ENCODE measurements at places on chromosomes 12 and 14.
A peak's percentile ranks its signal among the peaks of the same experiment; 100 is the strongest.

DNA sequence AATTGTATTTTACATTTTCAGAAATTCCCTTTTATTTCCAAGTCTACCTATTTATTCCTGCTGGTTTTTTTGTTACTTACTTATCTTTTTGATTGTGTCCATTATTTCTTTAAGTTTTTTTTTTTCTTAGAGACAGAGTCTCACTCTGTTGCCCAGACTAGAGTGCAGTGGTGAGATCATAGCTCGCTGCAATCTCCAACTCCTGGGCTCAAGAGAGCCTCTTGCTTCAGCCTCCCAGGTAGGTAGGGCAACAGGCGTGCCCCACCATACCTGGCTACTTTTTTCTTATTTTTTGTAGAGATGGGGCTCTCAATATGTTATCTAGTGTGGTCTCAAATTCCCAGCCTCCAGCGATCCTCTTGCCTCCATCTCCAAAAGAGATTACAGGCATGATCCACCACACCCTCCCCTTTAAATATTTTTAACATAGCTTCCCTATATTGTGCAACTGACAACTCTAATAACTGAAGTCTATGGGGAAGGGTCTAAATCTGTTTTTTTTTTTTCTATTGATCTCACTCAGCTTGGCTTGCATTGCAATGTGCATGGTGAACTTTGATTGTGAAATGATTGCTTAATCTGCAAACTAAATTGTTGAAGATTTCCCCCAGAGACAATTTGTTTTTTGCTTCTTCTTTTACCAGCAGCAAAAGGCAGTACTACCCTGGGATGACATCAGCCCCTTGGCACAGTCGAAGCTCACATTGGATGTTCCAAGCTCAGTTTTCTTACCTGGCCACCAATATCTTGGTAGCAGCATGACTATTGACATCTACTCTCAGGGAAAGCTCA lies 25.7 kb upstream of the COCH start:
- no peak for DNase-seq

- DNase-seq: peak; percentile 91
Observed at GRCh38 chr14:103606963-103607668, 21.9 kb upstream of the KLC1 start.

DNA sequence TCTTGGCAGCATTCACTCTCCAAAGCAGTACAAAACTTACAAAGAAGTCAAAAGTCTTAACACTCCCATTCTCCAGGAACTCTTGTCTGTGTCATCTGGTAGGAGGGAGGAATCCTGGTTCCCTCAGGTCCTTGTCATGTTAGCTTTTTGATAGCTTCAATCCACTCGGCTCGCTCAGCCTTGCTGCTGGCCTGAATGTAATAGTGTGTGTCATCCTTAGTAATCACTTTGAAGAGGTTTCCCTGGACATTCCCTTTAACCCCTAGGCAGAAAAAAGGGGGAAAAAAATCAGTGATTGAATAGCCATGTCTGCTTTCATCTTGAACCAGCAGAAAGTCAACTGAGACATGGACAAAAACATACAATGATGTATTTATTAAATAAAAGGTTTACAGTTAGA lies 24.8 kb downstream of the PLEK2 start:
- peak; percentile 9 for DNase-seq

- DNase-seq: no peak
Observed at GRCh38 chr12:25497021-25497420, 56.1 kb downstream of the LMNTD1 start.

- no peak for DNase-seq
Observed at GRCh38 chr12:131825146-131825892, 2.9 kb upstream of the MMP17 start.

DNA sequence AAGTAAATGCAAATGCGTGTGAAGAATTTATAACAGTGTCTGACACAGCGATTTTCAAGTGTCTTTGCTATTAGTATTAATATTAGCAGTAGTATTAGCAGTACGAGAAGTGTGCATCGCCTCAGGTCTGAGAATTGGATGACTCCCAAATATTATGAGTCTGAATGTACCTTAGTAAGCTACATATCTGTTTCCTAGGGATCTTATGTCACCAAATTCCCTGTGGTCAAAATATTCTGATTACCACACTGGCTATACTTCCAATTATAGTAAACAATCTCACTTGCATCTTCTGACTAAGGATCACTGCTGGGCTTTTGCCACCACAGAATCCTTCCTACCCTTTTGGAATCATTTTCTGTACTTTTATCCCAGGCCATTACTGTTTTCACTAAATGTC lies 396.0 kb upstream of the MIS18BP1 start:
- DNase-seq: no peak

- DNase-seq: no peak
Observed at GRCh38 chr14:57771801-57772200, 94.1 kb downstream of the SLC35F4 start.

DNA sequence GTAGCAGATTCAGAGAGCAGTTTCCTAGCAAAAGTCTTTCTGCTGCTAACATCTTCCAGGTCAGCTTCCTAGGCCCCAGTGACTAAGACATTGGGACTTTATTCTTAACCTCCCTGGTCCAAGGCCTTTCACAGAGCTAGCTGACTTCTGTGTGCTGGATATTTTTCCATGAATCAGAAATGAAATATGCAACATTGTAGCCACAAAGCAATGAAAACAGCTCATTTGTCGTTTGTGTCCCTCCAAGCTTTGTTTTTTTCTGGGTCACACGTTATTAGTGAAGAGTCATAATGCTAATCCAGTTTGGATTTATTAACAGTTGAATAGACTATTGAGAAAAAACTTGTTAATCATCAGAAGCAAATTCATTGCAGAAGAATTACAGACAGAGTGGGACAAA lies 82.4 kb downstream of the ARF6 start:
- peak; percentile 79 for DNase-seq

DNA sequence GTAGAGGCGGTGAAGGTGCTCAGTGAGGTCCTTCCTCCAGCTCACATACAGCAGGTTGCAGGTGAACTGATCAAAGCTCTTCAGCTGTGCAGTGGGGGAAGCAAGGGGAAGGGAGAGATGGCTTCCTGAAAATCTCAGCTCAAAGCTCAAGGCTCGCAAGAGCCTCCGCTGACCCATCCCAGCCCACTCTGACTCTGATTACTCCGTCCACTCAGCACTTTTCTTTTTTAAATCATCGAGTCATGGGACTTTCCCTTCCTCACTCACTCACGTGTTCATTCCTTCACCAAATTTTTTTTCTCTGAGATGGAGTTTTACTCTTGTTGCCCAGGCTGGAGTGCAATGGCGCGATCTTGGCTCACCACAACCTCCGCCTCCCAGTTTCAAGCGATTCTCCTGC lies 4.7 kb downstream of the ABCD4 start:
- DNase-seq: no peak

GRCh38 chr12:19946550-19946949 lies 421.8 kb upstream of the PDE3A start:
- peak; percentile 83 for DNase-seq

DNA sequence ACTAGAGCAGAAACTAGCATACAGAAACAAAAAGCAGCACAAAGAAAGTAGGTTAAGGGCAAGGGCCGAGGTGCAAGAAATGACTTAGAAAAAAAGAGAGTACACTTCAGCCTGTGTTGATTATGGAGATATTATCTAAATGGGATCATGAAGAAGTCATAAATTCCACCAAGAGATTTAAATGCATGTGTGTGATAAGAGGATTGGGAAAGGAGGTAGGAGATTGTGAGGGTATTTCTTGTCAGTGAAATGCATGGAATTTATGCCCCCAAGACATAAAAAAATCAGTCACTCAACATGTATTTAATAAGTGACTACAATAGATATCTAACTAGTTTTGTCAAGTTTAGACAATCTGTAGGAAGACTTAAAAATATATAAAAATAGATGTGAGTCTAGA lies 976.2 kb upstream of the LRFN5 start:
- no peak for DNase-seq

DNA sequence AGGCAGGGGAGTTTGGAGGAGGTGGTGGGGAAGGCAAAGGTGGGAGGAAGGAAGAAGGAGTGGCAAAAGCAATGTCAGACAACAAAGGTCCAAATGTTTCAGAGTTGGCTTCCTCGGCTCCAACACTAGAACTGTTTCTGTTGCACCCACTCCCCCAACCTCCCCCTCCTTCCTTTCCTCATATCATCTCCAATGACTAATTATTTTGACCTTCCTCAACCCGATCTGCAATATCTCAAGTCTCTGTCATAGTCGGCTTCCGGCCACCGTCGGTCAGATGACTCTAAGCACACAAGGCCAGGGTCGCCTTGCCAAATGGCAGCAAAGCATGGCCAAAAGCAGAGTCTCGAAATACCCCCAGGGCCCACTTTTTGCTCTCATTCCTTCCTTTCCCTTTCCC lies 637.0 kb upstream of the TBX3 start:
- no peak for DNase-seq

- DNase-seq: no peak
Observed at GRCh38 chr14:75441728-75442127, 13.9 kb downstream of the JDP2 start.

GRCh38 chr14:82490397-82490796 lies 956.7 kb upstream of the SEL1L start:
- no peak for DNase-seq

GRCh38 chr14:69582212-69582611 lies 7.5 kb upstream of the CCDC177 start:
- no peak for DNase-seq

GRCh38 chr12:122035292-122035691 lies 13.6 kb downstream of the BCL7A start:
- DNase-seq: no peak

GRCh38 chr14:72478471-72478893 lies 415.4 kb downstream of the DPF3 start:
- DNase-seq: no peak

- DNase-seq: no peak
Observed at GRCh38 chr12:72209086-72209485, 63.1 kb upstream of the TRHDE start.

DNA sequence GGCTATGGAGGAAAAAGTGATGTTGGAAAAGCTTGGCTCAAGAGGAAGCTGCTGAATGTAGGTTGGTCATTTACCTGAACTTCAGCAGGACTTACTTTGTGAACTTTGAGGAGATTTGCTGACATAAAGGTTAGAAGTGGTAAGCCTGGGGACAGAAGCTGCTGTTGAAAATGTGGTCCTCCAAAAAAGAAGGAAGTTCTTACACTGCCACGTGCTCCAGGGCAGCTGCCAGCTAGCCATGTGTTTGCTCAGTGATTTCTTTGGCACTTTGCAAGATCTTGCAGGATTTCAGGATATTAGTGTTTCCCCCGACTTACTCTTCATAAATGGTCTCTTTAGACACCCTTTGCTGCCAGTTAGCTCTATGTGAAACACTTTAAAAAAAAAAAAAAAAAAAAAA lies 14.8 kb upstream of the DYRK2 start:
- DNase-seq: no peak

- no peak for DNase-seq
Observed at GRCh38 chr12:98793121-98793520, 148.0 kb downstream of the APAF1 start.

DNA sequence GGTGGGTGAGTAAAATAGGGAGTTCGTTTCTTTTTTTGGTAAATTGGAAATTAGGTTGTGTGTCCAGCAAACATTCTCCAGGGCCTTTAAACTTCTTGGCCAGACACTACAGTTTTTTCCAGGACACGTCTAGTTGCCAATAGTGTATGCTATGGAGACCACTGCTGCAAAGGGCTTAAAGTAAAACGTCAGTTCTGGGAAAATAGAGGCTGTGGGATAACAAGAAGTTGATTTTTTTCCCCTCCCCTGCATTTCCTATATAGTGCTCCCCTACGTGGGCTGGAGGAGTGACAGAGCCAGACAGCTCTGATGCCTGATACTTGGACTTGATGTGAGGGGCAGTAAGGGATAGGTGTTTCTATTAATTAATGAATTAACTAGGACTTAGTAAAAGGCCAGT lies 2.4 kb downstream of the ACVR1B start:
- DNase-seq: no peak

DNA sequence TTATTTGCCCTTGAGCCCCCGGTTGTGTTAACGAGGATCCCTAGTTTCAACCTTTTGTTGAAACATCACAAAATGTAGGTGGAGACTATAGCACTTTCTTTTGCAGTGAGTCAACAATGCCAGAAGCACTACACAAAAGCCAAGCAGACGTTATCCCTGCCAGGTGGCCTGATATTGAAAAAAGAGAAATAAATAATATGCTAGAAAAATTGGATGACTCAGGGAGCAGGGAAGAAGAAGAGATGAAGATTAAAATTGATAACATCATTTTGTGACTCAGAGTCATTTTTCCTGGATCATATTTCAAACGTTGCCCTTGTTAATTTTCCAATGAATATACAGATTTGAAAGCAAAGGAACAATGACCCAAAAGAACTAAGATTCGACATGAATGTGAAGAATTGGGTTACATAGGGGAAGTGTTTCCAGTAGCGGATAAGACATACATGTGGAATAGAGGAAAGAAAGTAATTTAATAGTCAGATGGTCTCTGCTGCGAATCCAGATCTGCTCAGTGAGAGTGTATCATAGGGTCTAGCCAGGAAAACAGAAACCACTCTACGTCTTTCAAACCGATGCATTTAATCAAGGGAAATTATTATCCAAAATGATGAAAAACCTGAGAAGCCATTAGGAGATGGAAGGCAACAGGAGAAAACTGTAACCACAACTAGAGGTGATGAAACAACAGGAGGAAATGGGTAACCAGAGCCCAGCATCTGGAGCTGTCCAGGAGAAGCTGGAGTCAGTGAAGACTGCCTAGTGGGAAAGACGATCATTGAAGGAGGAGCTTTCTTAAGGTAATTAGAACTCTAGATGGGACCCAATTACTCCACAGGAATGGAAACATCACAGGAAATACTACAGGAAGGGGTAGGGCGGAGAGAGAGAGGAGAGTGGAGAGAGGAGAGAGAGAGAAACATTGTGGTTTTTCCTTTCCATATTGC lies 57.9 kb downstream of the RERG start:
- no peak for DNase-seq

DNA sequence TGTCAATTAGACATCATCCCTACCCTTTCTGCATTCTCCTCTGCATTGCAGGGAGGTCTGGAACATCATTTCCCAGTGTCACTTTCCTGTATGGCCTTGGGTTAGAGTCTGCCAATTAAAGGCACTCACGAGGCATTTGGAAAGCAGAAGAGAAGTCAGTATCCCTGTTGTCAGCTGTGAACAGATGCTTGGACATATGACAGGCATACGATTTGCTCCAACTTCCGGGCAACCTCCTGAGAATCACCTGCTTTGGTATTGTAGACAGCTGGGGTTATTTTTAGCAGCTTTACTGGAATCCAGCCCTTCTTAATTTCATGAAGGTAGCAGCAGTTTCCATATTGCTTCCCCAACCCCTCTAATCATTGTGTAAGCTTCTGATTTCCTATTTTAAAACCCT lies 88.7 kb upstream of the DHRS4 start:
- DNase-seq: no peak

DNA sequence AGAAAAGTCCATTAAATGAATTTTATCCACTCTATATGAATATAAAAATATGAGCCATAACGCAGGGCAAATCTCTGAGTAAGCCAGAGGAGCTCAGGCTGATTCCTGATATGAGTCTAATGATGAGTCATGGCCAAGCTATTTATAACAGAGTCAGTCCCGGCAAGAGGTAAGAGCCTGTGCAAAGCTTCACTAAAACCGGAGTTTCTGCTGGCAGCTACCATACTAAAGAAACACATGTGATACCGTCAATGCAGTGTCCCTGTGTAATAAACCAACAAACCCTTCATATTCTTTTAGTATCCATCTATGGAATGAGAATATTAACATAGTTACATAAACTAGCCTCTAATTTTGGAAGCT lies 319.4 kb downstream of the KCNC2 start:
- peak; percentile 36 for DNase-seq

GRCh38 chr12:28500373-28501024 lies 310.2 kb downstream of the CCDC91 start:
- DNase-seq: no peak

GRCh38 chr12:57859121-57859520 lies 12.6 kb upstream of the CTDSP2 start:
- DNase-seq: no peak

Data from GM04504 (cell line).